ENCODE measurements at places on chromosomes 5 and 9. TPM values are rescaled to one million over a fixed set of nuclear protein-coding genes. Genes with fewer than 3 reads are reported as not detected.

GRCh38 chr5:145743396-145744061, 91.6 kb downstream of the PRELID2 start:
- H3K4me1 ChIP-seq: no peaks in the 10 kb centered on the region
- no peaks in the 10 kb centered on the region for H3K27me3 ChIP-seq
- no peak overlapping the region for H3K27ac ChIP-seq
- H3K4me3 ChIP-seq: no peak overlapping the region
- DNase-seq: no peak

DNA sequence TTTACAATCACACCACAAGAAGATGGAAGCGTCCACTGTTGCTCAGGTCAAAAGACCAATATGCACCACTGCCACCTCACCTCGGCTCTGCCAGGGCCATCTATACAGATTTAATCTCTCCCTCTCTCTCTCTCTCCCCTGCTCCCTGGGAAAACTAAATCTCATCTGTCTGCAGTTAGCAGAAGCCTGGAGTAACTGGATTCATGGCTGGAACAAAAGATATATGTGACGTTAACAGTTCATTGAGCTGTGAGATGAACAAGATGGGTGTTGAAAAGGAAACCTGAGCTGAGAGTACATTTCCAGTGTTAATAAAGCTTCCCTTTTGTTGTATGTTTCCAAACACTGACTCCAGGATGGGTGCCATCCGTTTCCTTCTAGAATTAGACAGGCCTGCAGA, 369.7 kb downstream of the CDK5RAP2 start:
- H3K27me3 ChIP-seq: no peaks in the 10 kb centered on the region
- no peak overlapping the region for H3K4me3 ChIP-seq
- no peaks in the 10 kb centered on the region for H3K36me3 ChIP-seq

GRCh38 chr5:144328980-144329379, 158.3 kb downstream of the KCTD16 start:
- H3K27ac ChIP-seq: no peak overlapping the region
- no peak for DNase-seq
- no peak overlapping the region for H3K4me3 ChIP-seq

- no peaks in the 10 kb centered on the region for H3K4me1 ChIP-seq
- no peaks in the 10 kb centered on the region for H3K36me3 ChIP-seq
- H3K27me3 ChIP-seq: no peaks in the 10 kb centered on the region
- no peak overlapping the region for H3K4me3 ChIP-seq
- no peak for DNase-seq
- H3K27ac ChIP-seq: no peak overlapping the region
Observed at GRCh38 chr9:8869812-8870211, 1070.2 kb upstream of the DMAC1 start.

GRCh38 chr9:33256236-33256635, 8.3 kb downstream of the BAG1 start:
- H3K27me3 ChIP-seq: no peaks in the 10 kb centered on the region
- no peaks in the 10 kb centered on the region for H3K4me1 ChIP-seq
- no peak overlapping the region for H3K4me3 ChIP-seq
- H3K27ac ChIP-seq: no peak overlapping the region
- peaks cover 72% of the 10 kb centered on the region for H3K36me3 ChIP-seq

DNA sequence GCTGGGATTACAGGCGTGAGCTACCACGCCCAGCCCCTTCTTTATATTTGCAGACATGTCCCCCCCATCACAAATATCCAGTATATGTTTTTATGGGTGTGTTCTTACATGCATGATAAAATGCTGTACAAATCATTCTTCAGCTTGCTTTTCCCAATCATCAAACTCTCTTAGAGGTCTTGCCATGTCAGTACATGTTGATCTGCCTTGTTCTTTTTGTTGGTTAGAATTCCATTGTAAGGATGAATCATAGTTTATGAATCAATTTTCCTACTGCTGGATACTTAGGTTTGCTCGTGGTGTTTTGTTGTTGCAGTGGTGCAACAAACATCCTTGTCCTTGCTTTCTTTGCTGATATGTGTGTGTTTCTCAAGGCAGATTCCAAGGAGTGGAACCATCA, 79.9 kb upstream of the NEURL1B start:
- no peaks in the 10 kb centered on the region for H3K36me3 ChIP-seq
- peaks cover 6% of the 10 kb centered on the region for H3K4me1 ChIP-seq
- no peak for DNase-seq
- H3K27me3 ChIP-seq: no peaks in the 10 kb centered on the region
- no peak overlapping the region for H3K27ac ChIP-seq

- H3K4me1 ChIP-seq: peaks cover 3% of the 10 kb centered on the region
- H3K27ac ChIP-seq: no peak overlapping the region
- peaks cover 36% of the 10 kb centered on the region for H3K27me3 ChIP-seq
Observed at GRCh38 chr9:95350266-95350665, 32.8 kb upstream of the FANCC start.

DNA sequence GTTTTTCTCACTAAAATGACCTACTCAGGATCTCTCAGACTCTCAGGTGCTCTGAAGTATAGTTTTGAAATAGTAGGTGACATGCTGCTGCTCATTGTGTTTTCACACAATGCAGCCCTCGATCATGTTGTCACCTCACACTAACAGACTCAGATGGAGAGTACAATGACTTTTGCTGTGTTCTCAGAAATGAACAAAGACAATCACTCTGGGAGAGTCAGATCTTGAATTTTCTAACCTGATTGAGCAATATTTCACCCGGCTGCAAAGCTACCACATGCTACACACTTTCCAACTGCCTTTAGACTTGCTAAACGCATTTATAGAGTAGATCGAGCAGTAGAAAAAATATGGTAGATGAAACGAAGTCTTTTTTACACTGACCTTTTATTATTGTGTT, 113.4 kb downstream of the ST8SIA4 start:
- no peak overlapping the region for H3K4me3 ChIP-seq
- no peaks in the 10 kb centered on the region for H3K27me3 ChIP-seq

- DNase-seq: no peak
- no peak overlapping the region for H3K27ac ChIP-seq
- H3K27me3 ChIP-seq: no peaks in the 10 kb centered on the region
- no peaks in the 10 kb centered on the region for H3K4me1 ChIP-seq
- no peak overlapping the region for H3K4me3 ChIP-seq
Observed at GRCh38 chr9:134536101-134536900, 105.3 kb upstream of the COL5A1 start.

CD180 gene
- not detected for total RNA-seq

DNA sequence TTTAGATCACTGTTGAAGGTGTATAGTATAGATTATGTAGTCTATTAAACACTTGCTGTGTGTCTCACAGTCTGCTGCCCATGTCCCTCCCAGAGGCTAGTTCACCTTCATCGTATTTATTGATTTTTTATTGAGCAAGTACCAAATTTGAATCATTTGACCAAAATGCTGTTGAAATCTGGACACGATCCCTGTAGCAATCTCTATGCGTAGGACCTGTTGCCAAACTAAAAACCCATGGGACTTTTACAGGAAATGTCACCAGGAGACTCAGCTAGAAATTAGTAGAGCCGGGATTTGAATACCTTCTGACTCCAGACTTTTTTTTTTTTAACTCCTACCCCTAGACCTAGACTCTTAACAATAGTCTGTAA, 17.5 kb downstream of the SLC31A1 start:
- H3K36me3 ChIP-seq: no peaks in the 10 kb centered on the region
- no peak overlapping the region for H3K27ac ChIP-seq
- H3K27me3 ChIP-seq: no peaks in the 10 kb centered on the region
- H3K4me3 ChIP-seq: no peak overlapping the region
- no peaks in the 10 kb centered on the region for H3K4me1 ChIP-seq

DNA sequence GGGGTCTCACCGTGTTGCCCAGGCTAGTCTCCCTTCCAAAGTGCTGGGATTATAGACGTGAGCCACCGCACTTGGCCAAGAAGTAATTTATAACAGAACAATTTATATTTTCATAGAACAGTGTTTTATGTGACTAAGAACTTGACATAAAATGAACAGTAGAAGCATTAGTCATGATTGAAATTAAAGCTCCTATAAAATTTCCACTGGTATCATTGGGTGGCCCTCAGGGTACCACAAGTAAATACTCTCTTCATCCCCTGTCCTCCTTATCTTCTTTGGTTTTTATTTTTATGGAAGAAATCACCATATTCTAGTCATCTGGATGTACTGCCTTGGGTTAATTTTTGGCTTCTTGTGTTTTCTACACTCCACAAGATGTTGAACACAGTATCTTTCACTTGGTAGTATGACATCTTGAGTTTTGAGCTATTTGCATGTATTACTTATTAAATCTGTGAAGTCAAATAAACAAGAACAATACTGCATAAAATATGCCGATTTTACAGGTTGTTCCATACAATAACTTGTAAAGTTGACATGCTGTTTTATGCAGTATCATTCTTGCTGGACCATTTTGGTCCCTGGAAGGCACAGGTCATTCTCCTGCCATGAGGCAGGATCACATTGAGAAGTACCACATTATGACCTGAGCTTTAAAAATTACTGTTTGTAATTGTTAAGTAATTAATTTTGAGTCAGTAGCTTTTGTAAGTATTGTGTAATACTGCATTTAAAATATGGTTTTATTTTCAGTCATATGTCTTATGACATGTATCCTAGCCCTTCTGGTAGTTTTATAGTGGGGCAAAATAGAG, 24.4 kb downstream of the LMNB1 start:
- no peaks in the 10 kb centered on the region for H3K4me1 ChIP-seq
- H3K27ac ChIP-seq: no peak overlapping the region
- no peak for DNase-seq
- no peak overlapping the region for H3K4me3 ChIP-seq
- peaks cover 19% of the 10 kb centered on the region for H3K36me3 ChIP-seq
- no peaks in the 10 kb centered on the region for H3K27me3 ChIP-seq

GRCh38 chr5:102651466-102651865, 103.6 kb upstream of the PAM start:
- H3K27me3 ChIP-seq: no peaks in the 10 kb centered on the region
- H3K27ac ChIP-seq: no peak overlapping the region
- DNase-seq: no peak

FBP2 gene
- total RNA-seq: not detected

DNA sequence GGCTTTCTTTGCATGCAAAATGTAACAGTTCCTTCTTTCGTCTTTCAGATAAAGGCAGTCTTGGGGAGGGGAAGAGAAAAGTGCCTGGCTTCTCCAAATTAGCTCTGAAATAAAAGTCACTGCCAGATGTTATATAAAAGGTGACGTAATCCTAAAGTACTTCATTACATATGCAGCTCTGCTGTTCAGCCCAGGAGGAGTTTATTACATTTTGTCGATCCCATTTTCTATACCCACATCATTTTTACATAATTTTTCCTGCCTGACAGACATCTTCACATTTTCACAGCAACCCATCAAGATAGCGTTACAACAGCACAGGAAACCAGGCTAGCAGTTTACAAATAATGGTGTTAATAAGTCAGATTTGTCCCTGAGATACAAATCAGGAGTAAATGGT, 86.7 kb upstream of the SLC30A5 start:
- no peak for DNase-seq
- H3K4me1 ChIP-seq: no peaks in the 10 kb centered on the region
- H3K36me3 ChIP-seq: no peaks in the 10 kb centered on the region
- no peak overlapping the region for H3K27ac ChIP-seq
- H3K4me3 ChIP-seq: no peak overlapping the region

DNA sequence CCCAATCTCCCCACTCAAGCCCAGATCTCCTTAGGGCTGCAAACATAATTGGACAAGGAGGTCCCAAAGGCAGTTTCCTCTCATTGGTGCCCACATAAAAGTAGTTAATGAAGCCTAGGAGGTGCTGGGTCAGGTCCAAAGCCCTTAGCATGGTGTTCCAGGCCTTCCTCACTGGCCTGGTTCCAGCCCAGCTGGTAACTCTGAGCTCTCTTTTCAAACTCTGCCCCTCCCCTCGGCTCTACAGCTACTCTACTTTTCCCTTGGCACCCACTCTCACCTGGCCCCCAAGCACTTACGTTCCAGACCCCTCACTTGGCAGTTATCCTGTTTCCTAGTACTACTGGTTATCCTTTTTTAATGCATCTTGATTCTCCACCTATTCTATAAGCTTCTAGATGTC, 9.9 kb downstream of the SEPTIN8 start:
- peaks cover 15% of the 10 kb centered on the region for H3K4me1 ChIP-seq
- no peak for DNase-seq
- H3K4me3 ChIP-seq: no peak overlapping the region
- H3K27ac ChIP-seq: no peak overlapping the region
- no peaks in the 10 kb centered on the region for H3K36me3 ChIP-seq
- no peaks in the 10 kb centered on the region for H3K27me3 ChIP-seq

DNA sequence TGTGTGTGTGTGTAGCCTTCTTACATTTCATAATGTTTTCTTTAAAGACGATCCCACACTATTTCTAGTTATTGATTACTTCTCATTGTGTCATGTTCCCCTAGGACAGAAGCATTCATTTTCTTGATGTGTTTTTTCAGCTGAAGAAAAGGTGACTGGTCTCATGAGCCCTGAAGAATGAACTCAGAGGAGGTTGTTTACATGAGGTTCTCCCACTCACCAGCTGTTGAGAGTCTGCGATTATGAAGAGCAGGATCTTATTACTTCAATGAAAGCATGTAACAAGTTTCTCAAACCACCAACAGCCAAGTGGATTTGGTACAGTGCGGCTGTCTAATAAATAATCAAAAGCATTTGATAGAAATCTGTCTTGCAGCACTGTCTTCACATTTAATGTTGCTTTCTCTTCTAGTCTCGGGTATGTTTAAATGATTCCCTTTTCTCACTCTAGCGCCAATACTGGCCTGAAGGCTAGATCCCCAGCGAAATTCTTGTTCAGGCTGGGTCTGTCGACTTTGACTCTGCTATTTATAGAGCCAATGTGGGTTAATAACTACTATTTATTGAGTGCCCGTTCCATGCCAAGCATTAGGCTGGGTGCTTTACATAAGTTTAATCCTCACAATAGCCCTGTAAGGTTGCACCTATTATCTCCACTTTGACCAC, 9.6 kb upstream of the FSD1L start:
- no peak overlapping the region for H3K27ac ChIP-seq
- H3K4me1 ChIP-seq: no peaks in the 10 kb centered on the region
- DNase-seq: no peak
- no peak overlapping the region for H3K4me3 ChIP-seq

BTNL8 gene
- 0.48 TPM for total RNA-seq

- no peak for DNase-seq
- H3K4me1 ChIP-seq: no peaks in the 10 kb centered on the region
- H3K27me3 ChIP-seq: no peaks in the 10 kb centered on the region
- H3K4me3 ChIP-seq: no peak overlapping the region
- H3K36me3 ChIP-seq: no peaks in the 10 kb centered on the region
Observed at GRCh38 chr9:83068414-83068813, 5.5 kb upstream of the RASEF start.

- no peak overlapping the region for H3K4me3 ChIP-seq
- no peak overlapping the region for H3K27ac ChIP-seq
- no peaks in the 10 kb centered on the region for H3K4me1 ChIP-seq
- H3K27me3 ChIP-seq: no peaks in the 10 kb centered on the region
- DNase-seq: no peak
Observed at GRCh38 chr9:92534674-92535073, 1.1 kb downstream of the ECM2 start.

DNA sequence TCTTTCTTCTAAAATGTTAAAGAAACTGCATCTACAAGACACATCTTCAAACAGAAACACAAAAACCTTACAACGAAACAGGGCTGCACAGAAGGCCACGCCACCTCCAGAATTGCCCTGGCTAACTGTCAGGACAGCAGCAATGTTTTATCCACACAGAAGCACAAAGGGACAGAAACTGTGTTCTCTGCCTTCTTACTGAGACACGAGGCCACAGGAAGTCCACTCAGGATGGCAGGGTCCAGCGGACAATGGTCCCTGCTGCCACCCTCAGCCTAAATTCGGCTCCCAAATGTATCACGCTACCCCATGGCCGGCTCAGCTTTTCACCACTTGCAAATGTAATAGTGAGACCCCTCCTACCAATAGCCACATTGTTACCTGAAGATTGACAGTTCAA, 159.8 kb upstream of the PHYKPL start:
- DNase-seq: no peak
- H3K36me3 ChIP-seq: no peaks in the 10 kb centered on the region
- no peak overlapping the region for H3K4me3 ChIP-seq
- H3K27me3 ChIP-seq: no peaks in the 10 kb centered on the region

Measured in H1 (cell line).